ENCODE measurements at places on chromosomes 7 and 10.

DNA sequence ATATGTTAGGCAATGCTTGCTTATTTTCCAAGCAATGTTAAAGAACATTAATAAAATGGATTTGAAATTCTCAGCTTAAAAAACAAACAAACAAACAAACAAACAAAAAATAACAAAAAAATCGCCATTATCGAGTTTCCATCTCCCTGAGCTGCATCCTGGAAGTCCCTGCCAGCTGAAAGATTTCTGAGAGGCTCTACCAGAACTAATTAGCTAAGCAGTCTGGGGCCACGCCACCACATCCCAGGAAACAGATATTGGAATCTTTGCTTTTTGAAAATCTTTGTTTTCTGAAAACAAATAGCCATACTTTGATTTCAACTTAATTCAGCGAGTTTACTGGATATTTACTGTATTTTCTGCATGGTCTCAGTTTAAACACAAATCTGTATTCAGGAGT lies 143.6 kb downstream of the LSMEM1 start:
- DNase-seq = no peak

DNA sequence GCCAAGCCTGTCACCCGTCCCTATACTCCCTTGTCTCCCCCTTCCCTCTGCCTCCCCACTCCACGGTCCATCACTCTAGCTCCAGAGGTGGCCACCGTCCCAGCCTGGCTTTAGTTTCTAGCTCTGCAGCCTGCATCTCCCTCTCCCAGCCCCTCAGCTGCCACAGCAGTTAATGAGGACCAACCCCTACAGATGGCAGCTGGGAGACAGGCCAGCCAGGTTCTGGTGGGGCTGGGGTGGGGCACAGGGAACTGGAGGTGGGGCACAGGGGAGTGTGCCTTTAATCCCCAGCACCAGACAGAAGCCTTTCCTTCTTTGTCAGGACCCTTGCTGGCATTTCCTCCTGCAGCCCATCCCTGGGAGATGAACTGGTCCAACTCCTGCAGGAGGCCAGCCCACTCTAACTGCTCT lies 21.1 kb downstream of the UNC5B start:
- no peak for DNase-seq

GRCh38 chr7:127230192-127230925 lies 22.4 kb downstream of the GRM8 start:
- no peak for DNase-seq

GRCh38 chr7:95454438-95455045 lies 19.7 kb upstream of the PON2 start:
- no peak for DNase-seq

- DNase-seq = no peak
These were observed 864 bp downstream of the CDCA7L start for GRCh38 chr7:21944616-21945453.

- DNase-seq = peak; percentile 44
These were observed 448 bp downstream of the SEC24C start for GRCh38 chr10:73744664-73744975.

DNA sequence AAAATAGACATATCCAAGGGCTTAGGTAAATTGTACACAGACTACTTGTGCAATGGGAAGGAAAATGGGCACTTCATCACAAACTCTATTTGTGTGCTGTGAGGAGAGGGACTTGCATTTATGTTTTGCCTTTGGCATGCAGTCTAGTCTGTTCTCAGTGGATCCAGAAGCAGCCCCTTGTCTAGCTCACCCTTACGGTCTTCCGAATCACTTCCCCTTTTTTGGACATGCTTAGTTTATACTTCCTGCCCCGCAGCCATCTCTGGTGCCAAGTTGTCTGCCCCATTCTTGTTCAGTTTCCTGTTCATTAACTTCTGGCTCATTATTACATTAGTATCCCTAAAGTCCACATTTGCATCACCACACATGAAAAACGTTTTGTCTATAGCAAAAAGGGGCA lies 161.6 kb downstream of the NRCAM start:
- DNase-seq = no peak

- DNase-seq = no peak
These were observed 230.6 kb downstream of the REEP3 start for GRCh38 chr10:63751836-63752235.

- DNase-seq = no peak
These were observed 9.1 kb upstream of the PRKAR2B start for GRCh38 chr7:107035446-107035845.

GRCh38 chr7:134589491-134589941 lies 40.6 kb downstream of the AKR1B15 start:
- DNase-seq = no peak

DNA sequence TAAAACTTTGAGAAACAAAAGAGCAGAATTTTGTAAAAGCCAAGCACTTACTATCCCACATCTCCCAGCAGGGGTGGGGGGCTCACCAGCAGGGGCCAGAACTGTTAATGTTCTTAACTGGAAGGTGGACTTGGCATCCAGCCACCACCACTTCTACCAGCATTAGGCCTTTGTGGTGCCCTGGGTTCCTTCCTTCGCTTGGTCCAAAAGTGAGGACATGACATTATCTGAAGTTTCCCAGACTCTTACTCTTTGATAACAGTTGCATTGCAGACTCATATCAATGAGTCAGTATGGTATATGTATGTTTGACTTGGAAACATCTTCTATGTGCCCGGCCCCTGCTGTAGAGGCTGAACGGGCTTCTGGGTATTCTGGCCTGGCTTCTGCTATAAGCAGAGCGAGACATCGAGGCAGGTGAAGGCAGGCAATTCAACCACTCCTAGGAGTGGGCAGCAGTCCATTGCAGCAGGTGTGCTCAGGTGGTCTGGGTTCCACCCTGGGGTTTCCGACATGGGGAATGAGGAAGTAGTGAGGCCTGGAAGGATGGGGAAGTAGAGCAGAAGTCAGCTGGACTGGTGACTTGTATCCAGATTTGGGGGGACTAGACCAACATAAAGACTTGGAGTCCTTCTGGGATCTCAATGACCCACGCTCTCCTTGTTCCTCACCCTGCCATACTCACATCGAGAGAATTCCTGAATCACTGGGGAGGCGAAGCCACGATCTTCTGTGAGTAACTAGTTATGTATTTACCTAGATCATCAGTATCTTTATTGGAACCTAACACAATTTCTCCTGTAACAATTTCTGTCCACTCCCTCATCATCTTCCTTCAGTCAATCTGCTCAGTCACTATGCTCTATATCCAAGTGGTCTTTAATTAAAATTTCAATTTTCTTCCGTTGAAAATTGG lies 4.1 kb downstream of the ZNF777 start:
- no peak for DNase-seq

- DNase-seq = no peak
These were observed 798.7 kb downstream of the IPMK start for GRCh38 chr10:57468894-57469432.

DNA sequence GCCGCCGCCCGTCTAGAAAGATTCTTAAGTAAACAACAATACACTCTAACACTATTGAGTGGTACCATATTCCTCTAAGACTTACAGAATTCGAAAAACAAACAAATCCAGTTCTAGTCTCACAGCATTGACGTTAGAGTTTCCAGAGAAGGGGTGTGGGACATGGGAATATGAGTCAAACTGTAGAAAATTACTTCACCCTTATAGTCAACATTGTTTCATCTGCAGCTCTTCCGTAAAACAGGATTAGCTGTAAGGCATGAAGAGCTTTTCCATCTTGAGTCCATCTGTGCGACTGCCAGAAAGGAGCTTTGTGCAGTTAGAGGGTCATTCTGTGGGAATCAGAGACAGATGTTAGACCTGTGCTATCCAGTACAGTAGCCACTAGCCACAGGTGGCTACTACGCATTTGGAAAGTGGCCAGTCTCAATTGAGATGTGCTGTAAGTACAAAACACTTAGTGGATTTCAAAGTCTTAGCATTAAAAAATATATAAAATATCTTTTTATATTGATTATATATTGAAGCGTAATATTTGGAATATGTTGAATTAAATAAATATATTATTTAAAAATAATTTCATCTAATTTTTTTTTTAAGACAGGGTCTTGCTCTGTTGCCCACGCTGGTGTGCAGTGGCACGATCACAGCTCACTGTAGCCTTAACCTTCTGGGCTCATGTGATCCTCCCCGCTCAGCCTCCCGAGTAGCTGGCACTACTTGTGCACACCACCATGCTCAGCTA lies 79.8 kb upstream of the MPP7 start:
- DNase-seq = no peak
